COLO829 (cell line): ENCODE measurements at places on chromosomes 13 and 19.

GRCh38 chr13:30982506-30982905 lies 50.0 kb downstream of the TEX26 start:
- no peak for DNase-seq

GRCh38 chr13:30755678-30756077 lies 20.3 kb downstream of the ALOX5AP start:
- no peak for DNase-seq

- no peak for DNase-seq
Measured at GRCh38 chr13:103033999-103034398, 32.2 kb downstream of the SLC10A2 start.

GRCh38 chr19:51012661-51013190 lies 6.8 kb downstream of the KLK10 start:
- DNase-seq: no peak

- no peak for DNase-seq
Measured at GRCh38 chr13:93771782-93772181, 545.2 kb downstream of the GPC6 start.
